ENCODE measurements at places on chromosomes 12 and 14.

- DNase-seq, result no peak
Observed at GRCh38 chr14:102192840-102193502, 53.3 kb downstream of the WDR20 start.

- DNase-seq, result no peak
Observed at GRCh38 chr12:44357494-44357893, 518.6 kb downstream of the NELL2 start.

GRCh38 chr12:130870442-130871285, 1.2 kb upstream of the RAN start:
- DNase-seq, result peak; percentile 78

DNA sequence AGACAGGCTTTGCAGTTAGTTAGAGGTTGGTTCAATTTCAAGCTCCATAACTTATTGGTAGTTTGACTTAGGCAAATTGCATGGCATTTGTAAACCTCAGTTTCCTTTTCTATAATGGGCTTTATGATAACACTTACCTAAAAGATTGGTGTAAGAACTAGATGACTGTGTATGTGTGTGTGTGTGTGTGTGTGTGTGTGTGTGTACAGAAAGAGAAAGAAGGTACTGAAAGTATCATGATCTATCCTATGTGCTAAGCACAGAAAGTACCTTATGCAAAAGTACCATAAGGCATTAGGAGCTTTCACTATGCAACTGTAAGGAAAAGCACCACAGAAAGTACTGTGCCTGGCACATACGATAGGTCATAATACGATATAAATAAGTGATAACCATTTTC, 304.3 kb upstream of the KITLG start:
- no peak for DNase-seq

DNA sequence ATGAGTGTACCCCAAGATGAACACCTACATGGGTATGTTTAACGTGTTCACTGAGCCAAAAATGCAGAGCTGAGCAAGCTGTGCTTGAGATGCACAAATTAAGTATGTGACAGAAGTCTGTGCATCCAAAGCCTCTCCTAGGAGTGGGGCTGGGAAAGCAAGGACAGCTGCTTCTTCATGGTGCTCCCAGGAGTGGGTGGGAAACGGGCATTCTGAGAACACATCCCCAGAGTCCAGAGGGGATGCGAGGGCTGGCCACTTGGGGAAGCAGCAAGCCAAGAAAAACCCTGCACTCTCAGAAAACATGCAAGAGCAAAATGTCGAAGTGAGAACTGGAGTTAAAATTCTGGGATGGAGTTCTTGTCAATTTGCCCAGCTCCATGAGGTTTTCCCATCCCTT, 414.3 kb downstream of the BCAT1 start:
- DNase-seq, result no peak

GRCh38 chr12:82242729-82243128, 115.5 kb downstream of the CCDC59 start:
- no peak for DNase-seq

All from CD4-positive, alpha-beta T cell treated with Interleukin-4 for 1 hour (primary cell).